ENCODE measurements at places on chromosomes 16 and 17. TPM values are rescaled to one million over a fixed set of nuclear protein-coding genes. Genes with fewer than 3 reads are reported as not detected.
A peak's percentile ranks its signal among the peaks of the same experiment; 100 is the strongest.

NAGS gene
- total RNA-seq: 0.60 TPM

DNA sequence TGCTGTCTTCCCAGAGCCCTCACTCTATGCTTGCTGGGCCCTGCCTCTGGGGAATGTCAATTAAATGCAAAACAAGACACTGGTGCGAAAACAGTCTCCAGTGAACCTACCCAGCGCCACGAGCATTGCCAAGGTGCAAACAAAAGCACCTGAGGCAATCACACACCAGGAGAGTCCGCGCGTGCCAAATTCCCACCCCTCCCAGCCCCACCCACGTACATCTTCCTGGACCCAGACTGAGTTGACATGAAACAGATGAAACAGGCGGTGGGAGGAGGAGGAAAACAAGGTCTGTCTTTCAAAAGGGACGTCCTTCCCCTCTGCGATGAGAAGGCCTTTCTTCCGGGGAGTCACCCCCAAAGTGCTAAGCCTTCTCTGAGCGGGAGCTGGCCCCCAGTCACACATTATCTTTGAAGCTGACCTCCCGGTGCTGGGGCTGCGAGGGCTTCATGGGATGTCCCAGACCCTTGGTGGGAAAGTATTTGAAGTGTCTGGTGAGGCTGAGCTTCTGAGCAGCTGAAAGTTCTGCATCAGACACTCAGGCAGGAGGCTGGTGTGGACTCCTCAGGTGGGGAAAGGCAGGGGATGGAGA is 200.4 kb downstream of the AXIN2 start:
- H3K36me3 ChIP-seq: no peaks in the 10 kb centered on the region
- peaks cover 11% of the 10 kb centered on the region for H3K4me1 ChIP-seq
- H3K27ac ChIP-seq: no peak overlapping the region
- no peak for DNase-seq
- no peak overlapping the region for H3K4me3 ChIP-seq

DNA sequence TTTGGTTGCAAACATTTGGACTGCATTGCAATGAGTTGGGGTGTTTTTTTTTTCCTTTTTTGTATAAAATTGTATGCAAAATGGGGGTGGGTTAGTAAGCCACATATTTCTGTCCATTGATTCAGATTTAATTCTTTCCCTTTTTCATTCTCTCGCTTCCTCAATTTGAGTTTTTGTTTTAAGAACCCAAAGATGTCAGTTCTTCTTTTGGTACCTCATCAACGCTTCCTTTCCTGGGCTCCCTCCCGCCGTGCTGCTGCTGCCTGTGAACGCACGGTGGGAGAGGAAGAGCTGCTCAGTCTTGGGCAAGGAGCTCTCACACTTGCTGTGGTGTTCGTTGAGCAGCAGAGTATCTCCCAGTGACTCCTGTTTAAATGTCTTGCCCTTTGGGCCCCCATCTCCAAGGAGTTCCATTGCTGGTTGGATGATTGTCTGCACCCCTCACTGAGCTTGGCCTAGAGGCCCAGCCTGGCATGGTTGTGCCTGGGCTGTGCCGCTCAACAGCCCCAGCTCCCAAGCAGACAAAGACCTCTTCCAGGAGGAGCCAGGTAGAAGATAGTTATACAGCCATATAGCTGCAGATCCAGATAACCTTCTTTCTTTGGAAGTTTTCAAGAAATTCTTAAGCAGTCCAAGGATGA is 13.6 kb downstream of the UBFD1 start:
- peaks cover 37% of the 10 kb centered on the region for H3K36me3 ChIP-seq
- no peaks in the 10 kb centered on the region for H3K27me3 ChIP-seq
- DNase-seq: no peak
- H3K4me1 ChIP-seq: no peaks in the 10 kb centered on the region
- H3K27ac ChIP-seq: no peak overlapping the region
- no peak overlapping the region for H3K4me3 ChIP-seq

GRCh38 chr16:67101311-67102082 is 8.2 kb upstream of the PHAF1 start:
- peak overlapping the region; percentile 79 for H3K27ac ChIP-seq
- no peak for DNase-seq
- peaks cover 15% of the 10 kb centered on the region for H3K36me3 ChIP-seq
- no peak overlapping the region for H3K4me3 ChIP-seq
- peaks cover 23% of the 10 kb centered on the region for H3K4me1 ChIP-seq
- no peaks in the 10 kb centered on the region for H3K27me3 ChIP-seq

GRCh38 chr17:69879576-69879975 is 195.4 kb upstream of the KCNJ16 start:
- no peaks in the 10 kb centered on the region for H3K27me3 ChIP-seq
- no peak overlapping the region for H3K27ac ChIP-seq
- no peak for DNase-seq
- no peak overlapping the region for H3K4me3 ChIP-seq
- H3K36me3 ChIP-seq: no peaks in the 10 kb centered on the region
- H3K4me1 ChIP-seq: no peaks in the 10 kb centered on the region

ARHGAP27 gene
- 59.1 TPM for total RNA-seq

DNA sequence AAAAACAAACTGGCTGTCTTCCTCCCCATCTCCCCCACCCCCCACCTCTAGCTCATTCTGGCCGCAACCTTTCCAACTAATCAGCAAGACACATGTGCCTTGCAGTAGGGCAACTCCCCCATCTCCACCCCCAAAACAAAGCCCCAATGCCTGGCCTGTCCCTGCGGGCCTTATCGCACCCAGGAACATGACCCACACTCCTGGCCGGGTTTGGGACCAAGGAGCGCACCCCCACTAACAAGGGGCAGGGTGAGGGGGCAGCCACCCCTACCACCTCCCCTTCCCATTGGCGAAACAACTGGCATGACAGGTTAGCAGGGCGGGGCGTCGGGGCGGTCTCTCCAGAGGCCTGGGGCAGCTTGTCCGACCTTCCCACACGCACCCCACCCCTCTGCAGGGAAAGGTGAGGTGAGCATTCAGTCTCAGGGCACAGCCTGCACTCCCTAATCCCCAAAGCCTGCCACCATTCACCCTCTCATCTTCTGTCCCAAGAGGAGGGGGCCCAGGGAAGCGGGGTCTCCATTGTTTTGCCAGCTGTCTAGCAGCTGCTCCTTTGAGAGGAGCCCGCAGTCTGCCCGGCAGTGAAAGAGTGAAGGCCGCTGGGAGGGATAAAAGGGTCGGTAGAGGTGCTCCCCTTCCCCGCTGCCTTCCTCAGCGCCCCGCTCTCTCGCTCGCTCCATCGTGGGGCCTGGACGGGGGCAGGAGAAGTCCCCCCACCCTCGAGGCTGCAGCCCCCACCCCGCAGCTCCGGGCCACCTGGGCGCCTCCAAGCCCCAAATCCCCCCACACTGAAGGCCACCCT is 765 bp downstream of the MYO18A start:
- DNase-seq: no peak
- H3K27ac ChIP-seq: peak overlapping the region; percentile 18
- peaks cover 5% of the 10 kb centered on the region for H3K27me3 ChIP-seq
- peaks cover 36% of the 10 kb centered on the region for H3K4me1 ChIP-seq
- H3K4me3 ChIP-seq: peak overlapping the region; percentile 68
- H3K36me3 ChIP-seq: no peaks in the 10 kb centered on the region

TNFRSF13B gene
- not detected for total RNA-seq

- no peak for DNase-seq
- H3K4me1 ChIP-seq: no peaks in the 10 kb centered on the region
- no peak overlapping the region for H3K27ac ChIP-seq
- H3K36me3 ChIP-seq: no peaks in the 10 kb centered on the region
- no peak overlapping the region for H3K4me3 ChIP-seq
Observed at GRCh38 chr16:55403464-55403863, 75.5 kb upstream of the MMP2 start.

DNA sequence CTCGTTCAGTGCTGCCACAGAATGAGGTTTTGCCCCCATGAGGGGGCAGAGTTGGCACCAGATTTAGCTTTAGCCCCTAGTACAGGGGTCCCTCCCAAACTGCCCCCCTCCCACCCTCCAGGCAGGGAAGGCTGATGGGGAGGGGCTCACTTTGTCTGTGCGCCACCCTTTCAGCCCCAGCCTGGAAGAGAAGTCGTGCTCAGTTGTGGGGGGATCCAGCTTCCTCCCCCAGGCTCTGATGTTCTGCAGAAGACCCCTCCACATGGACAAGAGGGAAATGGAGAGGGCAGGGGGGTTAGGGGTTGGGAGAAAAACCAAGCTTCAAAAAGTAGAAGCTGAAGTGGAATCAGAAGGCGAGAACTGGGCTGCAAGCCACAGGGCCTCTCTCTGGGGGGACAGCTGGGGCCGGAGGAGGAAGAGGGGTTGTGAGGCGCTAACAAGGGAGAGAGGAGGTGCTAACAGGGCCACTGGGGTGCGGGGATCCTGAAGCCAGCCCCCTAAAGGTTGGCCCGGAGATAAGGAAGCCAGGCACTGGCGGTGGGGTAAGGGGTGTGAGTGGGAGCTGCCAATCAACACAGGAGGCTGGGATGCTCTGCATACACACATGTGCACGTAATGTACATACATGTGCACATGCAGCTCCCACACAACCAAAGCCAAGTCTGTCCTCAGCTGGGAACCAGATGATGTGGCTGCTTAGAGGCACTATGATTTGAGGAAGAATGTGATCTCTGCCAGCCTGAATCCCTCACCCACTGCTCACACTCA is 7.0 kb upstream of the TMEM92 start:
- H3K27ac ChIP-seq: no peak overlapping the region
- peaks cover under 1% of the 10 kb centered on the region for H3K4me1 ChIP-seq
- no peak overlapping the region for H3K4me3 ChIP-seq
- H3K36me3 ChIP-seq: no peaks in the 10 kb centered on the region
- H3K27me3 ChIP-seq: peaks cover 18% of the 10 kb centered on the region

- no peak for DNase-seq
- peaks cover 19% of the 10 kb centered on the region for H3K36me3 ChIP-seq
- H3K27ac ChIP-seq: peak overlapping the region; percentile 98
- H3K4me1 ChIP-seq: peaks cover 40% of the 10 kb centered on the region
Observed at GRCh38 chr17:75048249-75048878, 1.3 kb downstream of the KCTD2 start.

DNA sequence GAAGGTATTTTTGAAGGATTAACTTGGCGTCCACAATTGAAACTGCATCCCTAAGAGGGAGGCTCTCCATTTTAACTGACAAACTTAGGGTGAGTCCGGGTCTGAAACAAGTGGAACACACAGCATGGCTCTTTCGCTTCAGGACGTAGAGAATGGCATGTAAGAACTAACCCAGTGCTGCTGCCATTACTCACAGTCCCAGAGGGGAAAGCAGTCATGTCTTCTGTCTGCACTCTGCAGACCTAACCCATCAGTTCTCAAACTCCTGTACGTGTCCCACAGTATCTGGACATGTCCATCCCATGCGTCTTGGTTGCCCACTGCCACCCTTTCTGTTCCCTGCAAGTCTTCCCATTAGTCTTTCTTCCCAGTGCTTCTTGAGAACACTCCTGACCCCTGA is 563 bp downstream of the ST6GALNAC1 start:
- H3K4me1 ChIP-seq: peaks cover 6% of the 10 kb centered on the region
- peak overlapping the region; percentile 53 for H3K4me3 ChIP-seq
- no peak for DNase-seq

ZDHHC1 gene
- total RNA-seq: 0.88 TPM

DNA sequence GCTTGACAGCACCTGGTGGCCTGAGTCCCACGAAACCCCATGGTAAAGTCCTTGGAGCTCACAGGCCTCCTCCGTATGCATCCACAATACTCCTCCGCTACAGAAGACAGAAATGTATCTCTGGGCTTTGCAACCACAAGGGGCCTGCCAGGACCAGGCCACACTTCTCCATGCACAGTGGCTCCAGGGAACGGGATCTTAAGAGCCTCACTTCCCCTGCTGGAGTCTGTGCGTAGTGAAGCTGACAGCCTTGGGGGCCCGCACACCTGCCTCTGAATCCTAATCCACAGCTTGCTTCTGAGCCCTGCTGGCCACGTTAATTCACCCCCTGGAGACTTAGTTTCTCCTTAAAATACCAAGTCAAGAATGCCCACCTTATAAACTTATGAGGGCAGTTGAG is 125.7 kb downstream of the COPRS start:
- no peak for DNase-seq
- no peaks in the 10 kb centered on the region for H3K36me3 ChIP-seq
- H3K4me3 ChIP-seq: no peak overlapping the region
- peaks cover 10% of the 10 kb centered on the region for H3K27me3 ChIP-seq

EPOP gene
- total RNA-seq: 56.5 TPM

- peaks cover 49% of the 10 kb centered on the region for H3K36me3 ChIP-seq
- no peak overlapping the region for H3K4me3 ChIP-seq
- no peak overlapping the region for H3K27ac ChIP-seq
- DNase-seq: no peak
- peaks cover 11% of the 10 kb centered on the region for H3K4me1 ChIP-seq
Observed at GRCh38 chr17:47686276-47686635, 7.7 kb upstream of the TBKBP1 start.

DNA sequence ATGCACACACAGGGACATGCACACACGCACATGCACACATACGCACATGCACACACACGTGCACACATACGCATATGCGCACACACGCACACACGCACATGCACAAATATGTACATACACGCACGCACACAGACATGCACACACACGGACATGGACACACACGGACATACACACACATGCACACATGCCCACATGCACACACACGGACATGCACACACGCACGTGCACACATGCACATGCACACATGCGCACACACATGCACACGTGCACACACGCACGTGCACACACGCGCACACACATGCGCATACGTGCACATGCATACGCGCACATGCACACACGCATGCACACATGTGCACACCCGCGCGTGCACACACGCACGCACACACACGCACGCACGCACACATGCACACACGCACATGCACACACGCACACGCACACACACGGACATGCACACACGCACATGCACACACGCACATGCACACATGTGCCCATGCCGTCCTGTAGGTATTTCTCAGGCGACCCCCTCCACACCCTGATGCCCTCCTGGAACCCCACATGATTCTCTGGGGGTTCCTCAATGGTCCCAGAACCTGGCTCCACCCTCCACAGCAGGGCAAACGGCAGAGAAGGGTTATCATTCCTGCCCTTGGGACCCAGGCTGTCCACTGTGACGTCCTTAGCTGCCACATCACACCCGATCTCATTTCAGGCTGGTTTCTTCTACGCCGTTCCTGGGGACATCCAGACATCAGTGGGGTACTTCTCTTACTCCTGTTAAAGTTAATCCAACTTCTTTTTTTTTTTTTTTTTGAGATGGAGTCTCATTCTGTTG is 9.6 kb upstream of the RBFOX3 start:
- no peaks in the 10 kb centered on the region for H3K36me3 ChIP-seq
- no peak for DNase-seq
- H3K4me1 ChIP-seq: no peaks in the 10 kb centered on the region
- H3K4me3 ChIP-seq: no peak overlapping the region
- no peak overlapping the region for H3K27ac ChIP-seq
- no peaks in the 10 kb centered on the region for H3K27me3 ChIP-seq

CNTNAP4 gene
- not detected for total RNA-seq

DNA sequence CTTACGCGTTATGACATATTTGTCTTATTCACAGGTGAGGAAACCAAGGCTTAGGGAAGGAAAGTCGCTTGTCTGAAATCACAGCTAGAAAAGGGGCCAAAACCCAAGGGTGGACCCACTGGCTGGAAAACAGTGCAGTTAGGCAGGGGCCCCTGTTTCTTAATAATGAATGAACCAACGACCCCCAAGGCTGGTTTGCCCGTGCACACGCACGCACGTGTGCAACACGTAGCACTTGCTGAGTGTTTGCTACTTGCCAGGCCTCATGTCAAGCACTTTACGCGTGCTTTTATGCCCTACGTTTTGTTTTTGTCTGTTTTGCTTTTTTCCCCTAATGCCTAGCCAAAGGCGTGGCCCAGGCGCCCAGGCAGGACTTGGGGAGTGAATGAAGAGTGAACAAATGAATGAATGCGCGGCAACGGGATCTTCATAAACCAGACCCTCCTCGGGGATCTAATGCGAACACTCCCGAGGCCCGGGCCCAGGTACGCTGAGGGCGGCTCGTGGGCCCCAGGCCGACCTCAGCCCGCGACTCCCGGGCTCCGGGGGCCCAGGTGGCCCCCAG is 571 bp upstream of the USP10 start:
- peak overlapping the region; percentile 82 for H3K4me3 ChIP-seq
- peaks cover 6% of the 10 kb centered on the region for H3K36me3 ChIP-seq
- DNase-seq: peak; percentile 2

Measured in activated T-helper 1 cell treated with anti-CD3 and anti-CD28 coated beads, Interleukin-12 subunit alpha, Interleukin-12 subunit beta, Interleukin-2, Interleukin-4 antibody, amounts not matched to agents 30 ng/mL and 10 ng/mL and 1 ng/mL, durations not matched to agents 14 hours and 24 hours and 36 hours (primary cell).